ENCODE measurements at places on chromosomes 4 and X.

- DNase-seq: no peak
These were observed 18.3 kb upstream of the PI4K2B start for GRCh38 chr4:25215511-25215910.

DNA sequence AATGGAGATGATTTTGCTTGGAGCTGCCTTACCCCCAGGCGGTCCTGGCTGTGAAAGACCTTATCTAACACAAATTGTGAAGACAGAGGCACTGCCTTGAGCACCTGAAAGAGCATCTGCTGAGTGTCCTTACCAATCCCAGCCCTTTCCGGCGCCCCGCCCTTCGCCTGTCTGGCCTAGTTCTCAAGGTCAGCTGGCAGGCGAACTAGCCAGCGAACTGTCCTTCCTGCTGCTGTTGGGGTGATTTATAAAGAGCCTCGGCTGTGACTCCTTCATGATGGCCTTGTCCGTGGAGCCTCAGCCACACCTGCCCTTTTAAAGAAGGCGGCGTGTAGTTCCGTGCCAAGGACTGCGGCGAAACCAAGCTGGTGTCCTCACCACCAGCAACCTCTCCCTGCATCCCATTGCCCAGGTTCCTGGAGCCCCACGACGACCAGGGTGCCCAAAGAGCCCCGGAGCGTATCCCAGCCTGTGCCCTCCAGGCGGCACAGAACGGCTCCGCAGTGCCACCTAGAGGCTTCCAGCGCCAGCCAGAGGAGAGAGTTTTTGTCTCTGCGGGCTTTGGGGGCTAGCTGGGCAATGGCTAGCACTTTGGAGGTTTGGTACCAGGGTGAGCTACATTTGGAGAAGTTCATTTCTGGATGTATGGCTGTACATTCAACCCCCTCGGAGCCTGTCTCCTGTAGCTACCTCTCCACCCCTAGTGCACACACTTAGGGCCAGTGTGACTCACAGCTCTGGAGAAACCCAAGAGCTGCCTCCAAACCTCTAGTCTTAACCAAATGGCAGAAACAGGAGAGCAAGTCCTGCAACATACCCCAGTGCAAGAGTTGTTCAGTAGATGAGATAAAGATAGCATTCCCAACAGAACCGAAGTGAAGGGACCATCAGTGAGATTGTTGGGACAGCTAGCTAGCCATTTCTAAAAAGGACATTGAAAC lies 36.8 kb upstream of the VMA21 start:
- peak; percentile 71 for DNase-seq

GRCh38 chrX:63918611-63919010 lies 133.6 kb upstream of the ARHGEF9 start:
- no peak for DNase-seq

- no peak for DNase-seq
These were observed 149.5 kb downstream of the NR3C2 start for GRCh38 chr4:148292686-148293085.

DNA sequence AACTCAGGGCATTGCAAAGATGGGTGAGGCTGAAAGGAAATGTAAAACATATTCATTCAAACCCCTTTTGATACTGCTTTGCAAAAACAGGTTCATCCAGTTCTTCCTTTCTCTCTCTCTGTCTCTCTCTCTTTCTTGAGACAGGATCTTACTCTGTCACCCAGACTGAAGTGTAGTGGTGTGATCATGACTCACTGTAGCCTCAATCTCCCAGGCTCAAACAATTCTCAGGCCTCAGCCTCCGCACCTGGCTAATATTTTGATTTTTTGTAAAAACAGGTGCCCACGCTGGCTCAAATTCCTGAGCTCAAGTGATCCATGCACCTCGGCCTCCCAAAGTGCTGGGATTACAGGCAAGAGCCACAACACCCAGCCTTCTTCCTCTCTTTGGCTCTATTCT lies 15.6 kb upstream of the DCHS2 start:
- no peak for DNase-seq

Data from HEK293T (cell line).